Kidney (tissue), 22 donors: ENCODE measurements at places on chromosomes 2 and 18.

DNA sequence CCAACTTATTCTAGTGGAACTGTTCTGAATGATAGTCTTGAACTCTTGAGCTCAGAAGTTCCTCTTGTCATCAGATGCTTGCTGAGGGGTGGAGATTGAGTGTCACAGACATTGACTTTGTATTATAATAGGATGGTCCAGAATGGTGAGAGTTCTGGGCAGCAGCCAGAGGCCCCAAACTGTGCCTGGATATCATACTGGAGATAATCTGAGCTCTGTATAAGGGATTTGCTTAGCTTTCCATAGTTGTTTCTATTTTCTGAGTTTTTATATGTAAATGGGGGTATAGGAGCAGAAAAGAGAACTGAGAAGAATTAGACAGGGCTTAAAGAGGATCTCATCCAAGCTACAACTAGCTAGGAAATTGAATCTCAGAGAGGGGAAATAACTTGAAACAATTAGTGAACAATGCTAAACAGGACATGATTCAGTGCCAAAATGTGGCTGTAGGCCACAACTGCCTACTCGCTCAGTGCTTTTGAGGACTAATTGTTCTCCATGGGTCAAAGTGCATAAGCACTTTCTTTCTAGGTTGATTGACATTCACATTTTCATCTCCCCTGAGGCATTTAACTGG is 10.1 kb upstream of the LCLAT1 start:
- no peak for DNase-seq

- DNase-seq: no peak
Observed at GRCh38 chr18:59661891-59662701, 35.1 kb downstream of the CCBE1 start.

DNA sequence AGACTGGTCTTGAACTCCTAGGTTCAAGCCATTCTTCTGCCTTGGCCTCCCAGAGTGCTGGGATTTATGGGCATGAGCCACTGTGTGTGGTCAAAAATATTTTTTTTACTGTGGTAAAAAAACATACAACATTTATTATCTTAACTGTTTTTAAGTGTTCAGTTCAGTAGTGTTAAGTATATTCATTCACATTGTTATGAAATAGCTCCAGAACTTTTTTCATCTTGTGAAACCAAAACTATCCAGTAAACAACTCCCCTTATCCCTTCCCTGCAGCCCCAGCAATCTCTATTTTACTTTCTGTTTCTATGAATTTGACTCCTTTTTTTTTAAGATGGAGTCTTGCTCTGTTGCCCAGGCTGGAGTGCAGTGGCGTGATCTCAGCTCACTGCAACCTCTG is 9.3 kb downstream of the RMC1 start:
- no peak for DNase-seq

DNA sequence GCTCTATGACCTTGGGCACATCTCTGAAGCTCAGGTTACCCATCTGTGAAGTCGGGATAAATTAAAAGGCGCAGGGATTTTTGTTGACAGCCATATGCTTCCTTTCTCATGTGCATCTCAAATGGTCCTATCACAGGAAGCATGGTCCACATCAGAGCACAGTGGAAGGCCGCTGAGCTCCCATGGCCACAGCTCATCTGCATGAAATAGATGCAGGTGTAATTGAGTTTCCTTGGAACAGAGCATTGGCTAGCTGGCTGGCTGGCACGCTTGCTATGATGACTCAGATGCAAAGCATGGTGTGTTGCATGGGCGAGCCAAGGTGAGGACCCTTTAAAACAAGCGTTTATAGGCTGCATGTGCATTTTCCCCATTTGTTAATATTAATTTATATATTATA is 79.3 kb downstream of the TXNL1 start:
- no peak for DNase-seq

GRCh38 chr2:127700527-127701192 is 637 bp upstream of the SFT2D3 start:
- peak; percentile 51 for DNase-seq

- DNase-seq: peak; percentile 94
Observed at GRCh38 chr2:238263204-238264071, 23.6 kb upstream of the HES6 start.

DNA sequence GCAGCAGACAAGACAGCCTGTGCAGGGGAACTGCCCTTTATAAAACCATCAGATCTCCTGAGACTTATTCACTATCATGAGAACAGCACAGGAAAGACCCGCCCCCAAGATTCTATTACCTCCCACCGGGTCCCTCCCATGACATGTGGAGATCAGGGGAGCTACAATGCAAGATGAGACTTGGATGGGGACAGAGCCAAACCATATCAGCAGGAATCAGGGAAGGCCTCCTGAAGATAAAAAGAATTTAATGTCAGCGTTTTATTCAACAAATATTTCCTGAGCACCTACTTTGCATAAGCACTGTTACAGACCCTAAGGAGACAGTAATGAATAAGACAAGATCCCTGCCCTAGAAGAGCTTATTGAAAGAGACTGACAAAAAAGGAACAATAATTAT is 105.0 kb downstream of the AP1S3 start:
- DNase-seq: no peak

GRCh38 chr18:48956356-48956755 is 5.6 kb upstream of the SMAD7 start:
- no peak for DNase-seq

- no peak for DNase-seq
Observed at GRCh38 chr2:217823626-217824025, 179.2 kb downstream of the TNS1 start.

- DNase-seq: no peak
Observed at GRCh38 chr2:20241973-20242726, 17.2 kb upstream of the SDC1 start.

- no peak for DNase-seq
Observed at GRCh38 chr2:36886664-36887063, 79.7 kb downstream of the STRN start.

DNA sequence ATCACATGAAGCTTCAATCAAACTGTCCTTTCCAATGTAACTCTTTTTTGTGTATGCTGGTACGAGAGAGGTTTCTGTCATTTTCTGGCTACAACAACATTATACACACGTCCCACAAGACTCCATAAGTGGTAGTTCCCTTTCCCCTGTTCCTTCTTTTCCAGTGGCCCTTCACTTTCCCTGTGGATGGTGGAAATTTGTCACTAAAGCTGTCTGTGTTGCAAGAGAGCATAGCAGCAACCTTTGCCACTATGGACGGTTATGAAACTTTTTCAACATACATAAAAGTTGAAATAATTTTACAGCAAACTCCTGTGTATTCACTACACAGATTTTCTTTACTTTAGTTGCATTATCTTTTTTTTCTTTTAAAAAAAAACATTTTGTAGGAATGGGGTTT is 18.7 kb downstream of the DBI start:
- DNase-seq: no peak
